Hematopoietic multipotent progenitor cell treated with erythropoietin and hydrocortisone succinate and interleukin-3 and kit ligand, for 4 days (in vitro differentiated cells): ENCODE measurements at places on chromosomes 3 and 15.

- peak; percentile 2 for DNase-seq
Observed at GRCh38 chr15:73225358-73226015, 143.3 kb downstream of the HCN4 start.

- no peak for DNase-seq
Observed at GRCh38 chr3:72719137-72719536, 129.1 kb downstream of the SHQ1 start.

DNA sequence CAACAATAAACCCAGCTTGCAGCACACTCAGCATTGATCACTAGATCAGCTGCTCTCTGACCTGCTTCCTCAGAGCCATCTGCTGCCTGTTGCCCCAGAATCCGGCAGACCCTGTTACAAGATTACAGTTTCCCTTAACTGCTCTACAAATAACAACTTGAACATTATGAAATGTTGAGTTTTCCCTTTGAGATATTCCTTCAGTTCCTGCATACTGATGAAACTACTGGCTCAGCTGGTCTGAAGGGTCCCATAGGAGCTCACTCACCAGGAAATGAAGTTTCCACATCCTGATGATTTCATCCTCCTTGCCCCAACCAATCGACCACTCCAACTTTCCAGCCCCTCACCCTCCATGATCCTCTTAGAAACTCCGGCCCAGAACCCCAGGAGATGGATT is 281.9 kb downstream of the OCA2 start:
- no peak for DNase-seq

DNA sequence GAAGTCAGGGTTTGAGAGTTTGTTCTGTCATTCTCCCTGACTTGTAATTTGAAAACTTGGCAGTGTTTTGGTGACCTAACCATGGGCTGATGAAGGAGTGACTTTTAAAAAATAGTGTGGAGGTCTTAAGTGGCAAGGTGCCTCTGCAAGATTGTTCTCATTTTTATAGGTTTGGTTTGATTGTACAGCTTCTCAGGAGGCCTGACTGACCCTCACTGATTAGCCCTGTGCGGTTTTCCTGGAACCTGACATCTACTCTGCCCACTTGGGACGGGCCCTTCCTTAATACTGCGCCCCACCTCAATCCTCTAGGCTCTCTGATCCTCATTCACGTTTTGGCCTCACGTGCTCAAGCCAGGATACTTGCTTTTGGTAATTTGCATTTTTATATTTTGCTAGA is 2.8 kb downstream of the UBE2E1 start:
- DNase-seq: peak; percentile 93

DNA sequence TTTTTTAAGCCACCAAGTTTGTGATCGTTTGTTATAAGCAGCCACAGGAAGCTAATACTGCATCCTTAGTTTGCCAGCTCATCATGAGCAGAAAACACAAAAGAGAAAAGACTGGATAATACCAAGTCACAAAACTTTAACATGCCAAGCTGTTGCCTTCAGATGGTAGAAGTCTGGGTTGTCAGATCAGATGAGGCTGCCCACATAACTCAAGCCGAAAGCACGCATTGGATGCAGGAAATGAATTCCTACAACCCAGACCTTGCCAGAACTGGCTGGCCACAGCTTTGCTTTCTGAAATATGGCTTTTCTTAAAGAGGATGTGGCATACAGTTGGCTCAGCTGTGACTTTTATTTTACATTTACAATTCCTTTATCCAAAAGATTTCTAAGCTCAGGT is 118.3 kb upstream of the NEO1 start:
- no peak for DNase-seq

GRCh38 chr15:83766339-83766738 is 112.4 kb downstream of the ADAMTSL3 start:
- DNase-seq: no peak

GRCh38 chr3:128914966-128915645 is 35.7 kb downstream of the ACAD9 start:
- no peak for DNase-seq

DNA sequence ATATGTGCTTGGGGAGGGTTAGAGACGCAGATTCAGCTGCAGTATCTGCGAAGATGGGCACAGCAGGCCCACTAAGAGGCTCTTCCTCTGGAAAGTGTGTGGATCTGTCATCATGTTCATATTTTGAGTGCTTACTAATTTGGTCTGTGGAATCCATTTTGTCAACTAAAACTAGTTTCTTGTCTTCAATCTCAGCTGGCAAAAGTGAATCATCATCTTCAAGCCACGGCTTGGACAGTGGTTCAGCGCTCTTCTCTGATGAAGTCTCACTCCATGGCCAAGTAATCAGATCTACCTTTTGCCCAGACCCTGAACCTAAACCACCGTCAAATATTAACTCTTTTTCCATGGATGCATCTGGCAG is 76.2 kb downstream of the IMPG2 start:
- DNase-seq: no peak

DNA sequence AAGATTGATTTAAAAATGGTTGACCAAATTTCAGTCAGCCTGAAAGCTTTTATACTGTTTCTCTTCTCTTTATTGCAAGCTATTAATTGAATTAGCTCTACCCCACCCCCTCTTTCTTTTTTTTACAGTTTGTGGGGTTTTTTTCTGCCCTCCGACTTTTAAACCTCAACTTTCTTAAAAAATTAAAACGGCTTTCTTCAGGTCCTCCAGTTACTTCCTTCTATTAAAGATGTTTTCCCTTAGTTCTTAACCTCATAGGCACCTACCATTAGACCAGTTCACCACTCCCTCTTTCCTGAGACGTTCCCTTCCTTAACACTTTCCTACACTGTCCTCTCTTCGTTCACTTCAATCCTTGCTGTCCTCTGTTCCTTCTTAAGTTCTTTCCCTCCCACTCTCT is 52.4 kb downstream of the ATP8B4 start:
- no peak for DNase-seq

DNA sequence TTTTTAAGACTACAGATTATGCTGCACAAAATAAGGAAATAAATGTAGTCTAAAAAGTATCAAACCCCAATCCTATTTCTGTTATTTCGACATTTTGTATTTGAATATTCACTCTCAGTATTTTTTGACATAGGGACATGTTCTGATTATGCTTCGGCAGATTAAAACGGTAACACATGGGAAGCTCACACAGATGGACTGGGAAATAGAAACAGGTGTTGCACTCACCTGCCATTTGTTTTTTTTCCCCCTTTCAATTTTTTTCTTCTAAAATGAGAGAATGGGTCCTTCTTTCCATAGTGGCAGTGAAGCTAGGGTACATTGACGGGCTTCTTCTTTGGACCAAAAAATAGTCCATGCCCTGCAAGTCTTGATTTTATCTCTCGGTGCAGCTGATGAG is 163.1 kb downstream of the MYRIP start:
- no peak for DNase-seq

- DNase-seq: no peak
Observed at GRCh38 chr3:159977295-159977694, 11.3 kb upstream of the IL12A start.

GRCh38 chr3:127834771-127835170 is 12.5 kb upstream of the MGLL start:
- peak; percentile 9 for DNase-seq

GRCh38 chr3:185930393-185931107 is 7.3 kb downstream of the TRA2B start:
- DNase-seq: no peak

- no peak for DNase-seq
Observed at GRCh38 chr3:189157232-189158007, 14.4 kb upstream of the TPRG1 start.

DNA sequence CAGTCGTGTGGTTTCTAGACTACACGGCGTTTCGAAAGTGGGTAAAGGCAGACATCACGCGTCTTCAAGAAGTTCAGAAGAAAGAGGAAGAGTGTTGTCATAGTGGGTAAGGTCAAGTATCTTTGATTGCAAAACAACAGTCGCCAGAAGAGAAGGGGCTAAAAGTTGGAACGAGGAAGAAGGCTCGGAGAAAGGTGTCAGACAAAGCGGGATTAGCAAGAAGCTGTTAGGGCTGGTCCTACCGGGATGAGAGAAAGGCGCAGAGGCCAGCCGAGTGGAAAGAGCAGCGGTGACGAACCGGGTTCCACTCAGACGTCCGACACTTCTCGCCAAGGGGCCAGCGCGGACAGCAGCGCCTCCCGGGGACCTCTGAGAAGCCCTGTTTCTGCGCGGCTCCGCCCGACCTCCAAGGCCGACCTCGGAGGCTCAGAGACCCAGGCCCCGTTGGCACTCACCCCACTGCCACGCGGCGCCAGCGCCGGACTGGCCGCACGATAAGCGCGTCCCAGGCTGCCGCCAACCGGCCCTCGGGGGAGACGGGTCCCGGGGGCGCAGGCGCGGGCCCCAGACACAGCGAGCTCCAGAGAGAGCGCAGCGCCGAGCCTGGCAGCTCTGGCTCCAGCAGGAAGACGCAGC is 436 bp downstream of the ADPGK start:
- DNase-seq: peak; percentile 91

GRCh38 chr3:100546020-100546744 is 53.8 kb downstream of the TMEM45A start:
- no peak for DNase-seq
